ENCODE measurements at places on chromosomes 1 and 21.

DNA sequence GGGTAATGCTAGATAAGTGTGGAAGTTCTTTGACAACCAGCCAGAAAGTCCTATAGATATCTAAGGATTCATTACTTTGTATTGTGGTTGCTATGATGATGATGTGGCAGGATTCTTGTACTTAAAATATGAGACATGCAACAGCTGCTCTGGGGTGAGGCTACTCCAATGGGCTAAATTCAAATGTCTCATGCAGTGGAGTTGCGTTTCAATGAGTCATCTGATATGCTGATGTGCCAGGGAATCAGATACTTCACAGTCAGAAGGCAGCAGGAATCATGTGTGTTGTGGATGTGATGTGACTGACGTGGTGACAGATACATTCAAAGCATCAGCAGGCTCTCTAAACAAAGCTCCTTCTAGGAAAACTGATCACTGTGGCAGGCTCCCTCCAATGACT, 66.5 kb downstream of the TSEN15 start:
- no peak for DNase-seq

DNA sequence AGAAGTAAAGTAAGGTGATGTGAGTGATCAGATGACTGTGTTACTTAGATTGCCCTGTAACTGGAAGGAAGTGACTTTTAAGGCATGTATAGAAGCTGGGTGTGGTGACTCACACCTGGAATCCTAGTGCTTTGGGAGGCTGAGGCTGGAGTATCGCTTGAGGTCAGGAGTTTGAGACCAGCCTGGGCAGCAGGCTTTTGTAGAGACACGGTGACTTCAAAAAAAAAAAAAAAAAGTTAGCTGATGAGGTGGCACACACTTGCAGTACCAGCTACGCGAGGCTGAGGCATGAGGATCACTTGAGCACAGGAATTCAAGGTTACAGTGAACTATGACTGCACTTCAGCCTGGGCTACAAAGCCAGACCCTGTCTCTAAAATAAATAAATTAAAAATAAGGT, 2.3 kb upstream of the USP16 start:
- DNase-seq = no peak

DNA sequence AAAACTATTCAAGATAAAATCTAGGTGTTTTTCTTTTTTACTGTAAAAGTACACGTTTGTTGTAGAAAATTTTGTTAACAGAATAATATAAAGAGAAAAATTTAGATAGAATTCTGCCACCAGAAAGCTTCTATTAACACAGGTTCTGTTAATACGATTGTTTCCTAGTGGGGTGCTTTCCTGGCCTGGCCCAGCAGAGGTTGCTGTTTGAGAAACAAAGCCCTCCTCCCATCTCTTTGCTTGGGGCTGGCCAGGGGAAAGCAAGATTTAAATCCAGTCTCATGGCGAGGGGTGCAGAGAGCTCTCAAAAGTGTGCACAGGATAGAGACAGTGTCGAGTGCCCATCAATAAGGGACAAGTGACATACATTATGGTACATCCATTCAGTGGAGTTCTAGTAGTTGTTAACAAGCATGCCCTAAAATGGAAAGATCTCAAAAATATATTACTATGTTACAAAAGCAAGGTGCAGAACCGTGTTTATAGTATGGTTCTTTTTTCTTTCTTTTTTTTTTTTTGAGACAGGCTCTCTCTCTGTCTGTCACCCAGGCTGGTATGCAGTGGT, 14.6 kb upstream of the ACBD3 start:
- DNase-seq = no peak

DNA sequence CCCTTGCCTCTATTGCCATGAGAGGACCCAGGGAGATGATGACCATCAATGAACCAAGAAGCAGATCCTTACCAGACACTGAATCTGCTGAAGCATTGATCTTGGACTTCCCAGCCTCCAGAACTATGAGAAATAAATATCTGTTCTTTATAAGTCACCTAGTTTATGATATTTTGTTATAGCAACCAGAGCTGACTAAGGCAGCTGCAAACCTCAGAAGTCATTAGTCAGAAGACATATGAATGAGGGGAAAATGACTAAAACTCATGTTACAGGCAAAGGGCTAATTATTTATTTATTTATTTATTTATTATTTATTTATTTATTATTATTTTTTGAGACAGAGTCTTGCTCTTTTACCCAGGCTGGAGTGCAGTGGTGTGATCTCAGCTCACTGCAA, 321.1 kb downstream of the TGFB2 start:
- no peak for DNase-seq

- no peak for DNase-seq
Measured at GRCh38 chr1:245615001-245615400, 460.2 kb downstream of the KIF26B start.

DNA sequence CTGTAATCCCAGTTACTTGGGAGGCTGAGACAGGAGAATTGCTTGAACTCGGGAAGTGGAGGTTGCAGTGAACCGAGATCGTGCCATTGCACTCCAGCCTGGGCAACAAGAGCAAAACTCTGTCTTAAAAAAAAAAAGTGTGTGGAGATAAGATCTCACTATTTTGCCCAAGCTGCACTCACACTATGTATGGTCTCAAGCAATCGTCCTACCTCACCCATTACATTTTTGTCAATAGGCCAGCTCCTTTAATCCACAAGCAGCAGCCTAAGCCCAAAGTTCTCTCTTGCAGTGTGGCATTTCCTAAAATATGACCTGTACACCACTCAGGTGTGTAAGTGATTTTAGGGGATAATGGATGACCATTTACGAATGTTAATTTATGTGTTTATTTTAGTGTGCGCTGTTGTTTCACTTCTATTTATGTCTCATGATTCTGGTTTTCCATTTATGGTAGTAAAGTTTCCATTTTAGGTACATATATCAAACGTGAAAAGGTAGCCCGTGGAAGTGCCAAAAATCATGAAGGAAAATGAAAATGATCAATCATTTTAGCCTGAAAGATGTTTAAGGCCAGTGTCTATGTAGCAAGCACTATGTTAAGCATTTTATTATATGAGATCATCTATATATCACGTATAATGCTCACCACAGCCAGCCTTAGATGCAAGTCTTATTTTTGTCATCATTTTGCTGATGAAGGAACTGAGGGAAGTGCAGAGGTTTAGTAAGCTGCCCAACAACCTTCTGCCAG, 5.6 kb downstream of the LCK start:
- DNase-seq = no peak

DNA sequence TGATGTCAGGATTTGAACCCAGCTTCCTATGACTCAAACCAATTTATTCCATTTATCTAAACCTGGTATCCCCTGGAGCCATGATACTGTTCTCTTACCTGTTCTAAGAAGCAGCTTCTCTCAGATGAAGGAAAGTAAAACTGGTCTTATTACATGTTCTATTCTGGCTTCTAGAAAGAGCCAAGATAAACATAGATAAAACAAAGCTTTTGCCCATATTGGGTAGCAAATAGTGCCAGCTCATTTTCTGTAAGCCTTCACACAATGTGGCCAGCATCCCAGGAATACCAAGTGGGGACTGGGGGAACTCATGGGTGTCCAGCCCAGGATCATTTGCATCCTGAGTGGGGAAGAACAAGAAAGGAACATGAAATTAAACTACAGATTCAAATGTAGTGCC, 53.5 kb upstream of the EPHA8 start:
- no peak for DNase-seq

DNA sequence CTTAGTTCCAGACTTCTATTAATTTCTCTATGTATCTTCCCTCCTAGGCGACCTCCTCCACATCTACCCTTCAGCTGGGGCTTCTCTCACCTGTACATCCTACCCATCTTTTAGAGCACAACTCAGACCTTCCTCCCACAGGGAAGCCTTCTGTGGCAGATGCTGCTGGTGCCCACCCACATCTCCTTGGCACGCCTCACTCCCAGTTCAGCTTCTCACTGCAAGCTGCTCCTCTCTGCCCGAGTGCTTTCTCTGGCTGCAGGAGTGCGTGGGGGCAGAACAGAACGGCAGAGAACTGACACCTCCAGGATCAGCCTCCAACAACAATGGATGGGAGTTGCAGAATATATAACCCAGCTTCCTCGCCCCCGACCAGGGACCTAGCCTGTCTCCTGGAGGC, 36.5 kb downstream of the ZBTB18 start:
- DNase-seq = peak; percentile 42

DNA sequence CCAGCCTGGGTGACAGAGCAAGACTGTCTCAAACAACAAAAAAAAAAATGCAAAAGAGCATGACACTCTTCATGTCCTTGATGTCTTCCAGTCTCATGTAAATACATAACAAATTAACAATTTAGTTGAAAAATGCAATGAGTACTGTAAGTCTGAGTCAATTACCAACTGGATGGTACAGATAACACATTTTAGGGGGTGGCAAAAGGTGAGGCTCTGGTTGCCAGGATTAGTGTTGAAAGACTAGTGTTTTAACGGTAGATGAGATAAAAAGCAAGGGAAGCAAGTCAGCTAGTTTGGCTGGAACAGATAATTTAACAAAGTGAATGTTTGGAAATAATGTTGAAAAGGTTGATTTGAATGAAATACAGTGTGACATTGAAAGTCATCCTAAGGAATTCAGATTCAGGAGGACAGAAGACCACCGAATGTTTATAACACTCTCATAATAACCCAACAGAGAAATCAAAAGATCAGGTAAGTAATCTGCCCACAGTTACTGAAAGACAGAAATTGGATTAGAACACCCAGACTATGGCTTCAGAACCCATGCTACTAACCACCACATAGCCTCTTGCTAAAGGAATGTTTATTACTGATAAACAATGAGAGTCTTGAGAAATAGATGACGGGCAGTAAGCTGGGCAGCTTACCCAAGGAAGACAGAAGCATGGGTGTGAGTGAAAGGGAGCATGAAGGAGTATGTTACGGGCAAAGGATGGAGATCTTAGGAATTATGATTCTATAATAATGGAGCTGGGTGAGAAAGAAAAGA, 312.4 kb downstream of the HMCN1 start:
- DNase-seq = no peak

- no peak for DNase-seq
Measured at GRCh38 chr1:101178688-101179491, 57.9 kb upstream of the S1PR1 start.

DNA sequence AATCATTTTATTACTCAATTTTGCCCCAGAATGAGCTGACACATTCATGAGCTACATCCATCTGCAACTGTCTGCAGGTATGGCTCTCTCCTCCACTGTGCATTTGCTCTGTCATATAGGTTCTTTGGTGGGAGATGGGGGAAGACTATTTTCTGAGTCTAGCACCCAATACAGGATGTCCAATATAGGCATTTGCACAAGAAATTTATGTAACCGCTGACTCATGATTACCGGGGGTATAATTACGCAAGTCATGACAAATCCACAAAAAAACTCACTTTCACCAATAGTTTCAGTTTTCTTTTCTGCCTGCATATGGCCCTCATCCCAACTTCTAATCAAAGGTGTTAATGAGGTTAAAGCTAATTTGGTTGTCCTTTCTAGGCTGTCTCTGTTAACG, 17.5 kb upstream of the VSIG8 start:
- DNase-seq = no peak

GRCh38 chr1:210850556-210850955, 283.4 kb downstream of the KCNH1 start:
- DNase-seq = peak; percentile 83

- no peak for DNase-seq
Measured at GRCh38 chr1:170886460-170886859, 48.9 kb upstream of the MROH9 start.

- DNase-seq = no peak
Measured at GRCh38 chr1:101314244-101314643, 77.4 kb downstream of the S1PR1 start.

GRCh38 chr1:212614453-212615200, 6.1 kb downstream of the ATF3 start:
- no peak for DNase-seq

DNA sequence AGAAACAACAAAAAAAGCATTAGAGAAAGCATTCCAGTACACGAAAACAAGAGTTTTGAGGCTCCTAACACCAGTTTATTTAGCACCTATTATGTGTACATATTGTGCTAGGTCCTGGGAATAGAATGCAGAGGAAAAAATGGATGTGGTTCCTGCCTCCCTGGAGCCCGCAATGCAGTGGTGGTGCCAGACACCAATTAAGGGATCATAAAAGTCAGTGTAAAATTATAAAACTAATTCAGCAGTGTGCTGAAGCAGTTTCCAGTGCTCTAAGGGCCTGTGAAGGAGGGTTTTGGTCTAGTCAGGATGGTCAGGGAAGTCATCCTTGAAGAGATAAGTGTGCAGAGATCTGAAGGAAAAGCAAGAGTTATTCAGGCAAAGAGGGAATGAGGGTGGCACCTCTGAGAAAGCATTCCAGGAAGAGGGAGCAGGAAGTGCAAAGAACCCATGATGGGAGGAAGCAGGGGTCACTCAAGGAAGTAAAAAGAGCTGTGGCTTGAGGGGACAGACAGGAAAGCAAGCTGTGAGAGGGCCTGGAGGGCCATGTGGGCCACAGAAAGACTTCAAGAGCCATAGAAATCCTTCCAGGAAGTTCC, 65.2 kb upstream of the IFNLR1 start:
- DNase-seq = no peak

GRCh38 chr1:245179706-245180105, 24.9 kb downstream of the KIF26B start:
- DNase-seq = no peak

DNA sequence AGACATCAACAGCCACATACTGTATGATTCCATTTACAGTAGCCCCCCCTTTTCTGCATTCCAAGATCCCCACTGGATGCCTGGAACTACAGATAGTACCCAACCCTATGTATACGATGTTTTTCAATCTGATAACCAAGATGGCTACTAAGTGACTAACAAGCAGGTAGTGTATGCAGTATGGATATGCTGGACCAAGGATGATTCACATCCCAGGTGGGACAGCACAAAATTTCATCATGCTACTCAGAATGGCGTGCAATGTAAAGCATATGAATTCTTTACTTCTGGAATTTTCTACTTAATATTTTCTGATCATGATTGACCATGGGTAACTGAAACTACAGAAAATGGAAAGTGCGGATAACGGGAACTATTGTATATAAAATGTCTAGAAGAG, 30.0 kb upstream of the MRPS6 start:
- no peak for DNase-seq

DNA sequence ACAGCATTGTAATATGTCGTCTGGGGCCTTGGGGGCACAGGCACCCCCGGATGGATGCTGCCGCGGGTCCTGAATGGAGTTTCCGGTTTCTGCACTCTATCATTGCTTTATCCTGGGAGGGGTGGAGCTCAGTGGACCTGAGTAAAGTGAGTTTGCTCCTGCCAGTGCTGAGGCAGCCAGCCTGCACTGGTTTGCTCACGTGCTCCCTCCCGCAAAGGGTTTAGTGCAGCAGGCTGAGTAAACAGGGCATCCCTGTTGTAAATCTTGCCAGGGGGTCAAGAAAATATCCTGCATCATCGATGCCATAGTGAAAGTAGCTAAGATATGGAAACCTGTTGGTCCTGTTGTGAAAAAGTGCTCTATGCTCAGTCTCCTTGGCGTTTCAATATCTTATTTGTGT, 85.6 kb upstream of the BRINP3 start:
- DNase-seq = no peak

DNA sequence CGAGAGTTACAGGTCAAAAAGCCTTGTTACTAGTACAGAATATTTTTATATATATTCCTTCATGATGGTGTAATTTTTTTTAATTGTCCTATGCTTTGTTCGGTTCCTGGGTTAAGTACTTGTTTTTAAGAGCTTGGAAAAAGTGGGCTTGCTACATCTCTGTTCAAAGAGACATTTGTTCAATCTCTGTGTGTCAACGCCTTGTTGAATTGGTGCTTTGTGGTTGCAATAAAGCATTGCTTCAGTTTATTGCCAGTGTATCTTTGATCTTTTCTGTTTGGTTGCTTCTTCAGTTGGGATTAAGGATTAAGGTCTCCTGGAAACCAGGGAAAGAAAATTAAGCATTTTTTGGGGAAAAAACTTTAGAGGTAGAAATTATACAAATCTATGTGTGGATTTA, 47.7 kb upstream of the DNASE2B start:
- DNase-seq = no peak

- DNase-seq = no peak
Measured at GRCh38 chr21:41923186-41923585, 30.6 kb downstream of the C2CD2 start.

Measured in hippocampal formation (tissue), 2 donors.